ENCODE measurements at places on chromosomes 13 and 19. TPM values are rescaled to one million over a fixed set of nuclear protein-coding genes. Genes with fewer than 3 reads are reported as not detected.

The PDE4C gene
- total RNA-seq, result not detected

The MEIOSIN gene
- total RNA-seq, result 0.08 TPM

The KCNJ14 gene
- 1.5 TPM for total RNA-seq

The CYP4F12 gene
- not detected for total RNA-seq

The VMAC gene
- 1.9 TPM for total RNA-seq

The ACER1 gene
- total RNA-seq, result not detected

The IGSF23 gene
- total RNA-seq, result not detected

The ZNF577 gene
- total RNA-seq, result 4.5 TPM

The CKM gene
- not detected for total RNA-seq

The PPP5C gene
- 132 TPM for total RNA-seq

The PRR19 gene
- total RNA-seq, result 0.52 TPM

The CYP4F2 gene
- total RNA-seq, result 0.14 TPM

The TOMM40 gene
- 236 TPM for total RNA-seq

The KLK14 gene
- 0.31 TPM for total RNA-seq

The MAP4K1 gene
- total RNA-seq, result 169 TPM

The PDX1 gene
- total RNA-seq, result not detected

The TNFSF9 gene
- total RNA-seq, result 2.3 TPM

The SMAD9 gene
- 0.54 TPM for total RNA-seq

The ZIK1 gene
- total RNA-seq, result 13.1 TPM

The CGB7 gene
- not detected for total RNA-seq

The CYP2A7 gene
- not detected for total RNA-seq

The LHB gene
- not detected for total RNA-seq

The CEACAM20 gene
- total RNA-seq, result not detected

The DPF1 gene
- 0.50 TPM for total RNA-seq

The CGB8 gene
- total RNA-seq, result not detected

The OPA3 gene
- total RNA-seq, result 14.7 TPM
